ENCODE measurements at places on chromosomes 11 and 22. TPM values are rescaled to one million over a fixed set of nuclear protein-coding genes. Genes with fewer than 3 reads are reported as not detected.
A peak's percentile ranks its signal among the peaks of the same experiment; 100 is the strongest.

The SEC14L2 gene
- total RNA-seq: 4.8 TPM

The RFPL2 gene
- total RNA-seq: 0.41 TPM

The MMP12 gene
- not detected for total RNA-seq

The BTG4 gene
- 0.30 TPM for total RNA-seq

The FOSL1 gene
- total RNA-seq: 6.0 TPM

The TRPM5 gene
- total RNA-seq: not detected

GRCh38 chr11:69534166-69534530, 52.7 kb downstream of the LINC01488 start:
- DNase-seq: no peak

DNA sequence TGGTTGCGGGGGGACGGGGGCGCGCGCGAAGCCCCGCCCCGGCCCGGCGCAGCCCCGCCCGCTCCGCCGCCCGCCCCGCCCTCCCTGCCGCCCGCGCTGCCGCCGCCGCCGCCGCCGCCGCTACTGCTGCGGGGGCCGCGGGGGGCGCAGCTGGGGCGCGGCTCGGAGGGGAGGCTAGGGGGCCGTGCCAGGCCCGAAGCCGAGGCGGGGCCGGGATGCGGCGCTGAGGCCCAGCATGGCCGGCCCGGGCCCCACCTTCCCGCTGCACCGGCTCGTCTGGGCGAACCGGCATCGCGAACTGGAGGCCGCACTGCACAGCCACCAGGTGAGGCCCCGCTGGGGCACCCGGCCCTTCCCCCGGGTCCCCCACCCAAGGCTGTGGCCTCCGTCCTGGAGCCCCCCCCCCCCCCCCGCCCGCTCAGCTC, at the start of gene ANKRD13D:
TSS of gene ANKRD13D (plus strand) at position 78 of the 425 bp plus-strand sequence. CDS start at position 236, 158 bp downstream.
- DNase-seq: no peak

DNA sequence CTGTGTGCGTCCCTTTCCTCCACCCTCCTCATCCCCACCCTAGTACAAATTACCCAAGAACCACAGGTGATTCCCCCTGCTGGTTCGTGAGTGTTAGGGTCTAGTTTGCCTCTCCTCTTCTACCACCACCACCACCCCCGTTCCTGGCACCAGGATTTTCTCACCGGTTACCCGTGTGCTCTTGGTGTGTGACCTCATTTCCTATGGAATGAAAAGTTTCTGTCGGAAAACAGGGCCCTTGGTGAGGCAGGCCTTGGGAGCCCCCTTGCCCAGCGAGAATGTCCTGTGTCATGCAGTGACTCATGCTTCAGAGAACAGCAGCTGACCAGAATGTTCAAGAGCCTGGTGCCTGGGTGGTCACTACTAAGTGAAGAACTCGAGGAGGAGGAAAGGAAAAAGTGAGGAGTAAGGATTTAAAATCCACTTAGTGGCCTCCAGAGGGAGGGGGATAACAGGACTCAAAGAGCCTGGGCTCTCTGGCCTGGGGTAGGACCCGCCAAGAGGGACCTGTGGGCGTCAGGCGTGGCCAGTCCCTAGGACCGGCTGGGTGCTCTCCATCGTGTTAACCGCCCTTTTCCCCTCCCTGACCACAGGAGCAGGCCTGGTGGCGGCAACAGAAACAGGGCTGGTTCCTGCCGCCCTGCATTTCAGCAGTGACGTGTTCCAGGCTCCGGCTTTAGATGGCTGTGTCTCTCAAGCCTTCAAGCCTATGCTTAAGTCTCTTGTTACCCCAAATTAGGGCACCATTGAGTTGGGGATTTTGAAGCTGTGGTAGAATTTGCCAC, 30.2 kb downstream of the C22orf31 start:
- no peak for DNase-seq

DNA sequence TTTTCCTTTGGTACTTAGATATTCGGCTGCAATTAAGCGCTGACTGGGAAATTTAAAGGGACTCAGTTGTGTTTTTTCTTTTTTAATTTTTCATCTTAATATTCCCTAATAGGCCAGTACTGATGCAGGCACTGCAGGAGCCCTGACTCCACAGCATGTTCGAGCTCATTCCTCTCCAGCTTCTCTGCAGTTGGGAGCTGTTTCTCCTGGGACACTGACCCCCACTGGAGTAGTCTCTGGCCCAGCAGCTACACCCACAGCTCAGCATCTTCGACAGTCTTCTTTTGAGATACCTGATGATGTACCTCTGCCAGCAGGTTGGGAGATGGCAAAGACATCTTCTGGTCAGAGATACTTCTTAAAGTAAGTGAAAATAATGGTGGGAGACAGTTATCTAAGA, 3.8 kb downstream of the YAP1 start:
- no peak for DNase-seq

DNA sequence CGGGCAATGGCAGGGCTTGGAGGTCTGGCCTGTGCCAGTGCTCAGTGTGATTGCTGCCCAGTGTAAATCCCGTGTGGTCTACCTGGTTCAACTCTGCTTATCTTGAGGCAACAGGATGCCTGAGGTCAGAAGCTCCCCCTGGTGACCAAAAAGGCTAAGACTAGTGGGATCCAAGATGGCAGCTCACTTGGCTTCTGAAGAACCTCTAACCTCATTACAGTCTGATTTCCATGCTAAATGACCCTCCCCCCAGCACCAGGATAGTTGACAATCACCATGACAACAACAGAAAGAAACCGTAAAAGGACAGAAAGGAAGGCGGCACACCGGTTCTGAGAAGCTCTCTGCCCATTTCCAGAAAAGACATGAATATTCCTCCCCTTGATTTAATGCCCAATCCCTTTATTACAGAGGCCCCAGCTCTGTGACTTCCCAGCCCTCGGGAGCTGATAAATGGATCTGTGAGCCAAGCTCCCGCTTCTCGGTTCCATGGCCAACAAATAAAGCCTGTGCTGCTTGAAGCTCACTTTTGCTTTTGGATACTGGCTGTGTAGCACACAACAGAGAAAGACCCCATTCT, 398.4 kb downstream of the CTTN start:
- DNase-seq: no peak

DNA sequence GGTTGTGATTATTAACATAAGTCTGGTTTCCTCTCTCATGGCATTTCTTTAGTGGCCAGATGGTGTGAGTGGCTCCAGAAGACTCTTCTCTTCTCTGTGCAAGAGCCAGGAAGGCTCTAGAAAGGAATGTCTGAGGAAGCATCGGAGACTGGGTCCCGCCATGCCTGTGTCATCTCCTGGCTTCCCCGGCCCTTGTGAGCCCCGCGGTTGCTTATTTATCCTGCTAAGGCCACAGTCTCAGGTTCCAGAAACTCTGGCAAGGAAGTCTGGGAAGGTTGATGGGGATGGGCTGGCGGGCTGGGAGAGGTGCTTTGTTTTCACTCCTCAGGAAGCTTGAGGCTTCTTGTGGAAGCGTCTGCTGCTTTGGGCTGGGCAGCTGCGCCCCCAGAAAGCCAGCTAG, 18.9 kb downstream of the BCR start:
- no peak for DNase-seq

- no peak for DNase-seq
Observed at GRCh38 chr22:27445881-27446280, 355.7 kb downstream of the MN1 start.

DNA sequence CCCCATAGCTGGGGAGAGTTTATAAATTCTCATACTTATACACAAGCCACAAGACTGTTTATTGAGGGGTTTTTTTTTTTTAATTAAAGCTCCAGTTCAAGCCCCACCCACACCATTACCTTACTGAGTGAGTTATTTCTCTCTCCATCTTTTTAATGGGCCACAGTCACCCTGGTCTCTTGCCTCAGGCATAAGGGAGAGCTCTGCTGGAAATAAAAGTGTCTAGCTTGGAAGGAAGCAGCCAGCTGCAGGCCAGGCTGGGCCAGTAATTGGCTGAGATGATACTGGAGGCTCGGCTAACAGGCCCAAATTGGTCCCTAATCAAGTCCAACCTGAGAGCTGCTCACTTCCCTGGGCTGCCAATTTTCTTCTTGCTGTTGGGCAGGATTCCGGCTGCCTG, 174.1 kb downstream of the INSC start:
- DNase-seq: no peak

DNA sequence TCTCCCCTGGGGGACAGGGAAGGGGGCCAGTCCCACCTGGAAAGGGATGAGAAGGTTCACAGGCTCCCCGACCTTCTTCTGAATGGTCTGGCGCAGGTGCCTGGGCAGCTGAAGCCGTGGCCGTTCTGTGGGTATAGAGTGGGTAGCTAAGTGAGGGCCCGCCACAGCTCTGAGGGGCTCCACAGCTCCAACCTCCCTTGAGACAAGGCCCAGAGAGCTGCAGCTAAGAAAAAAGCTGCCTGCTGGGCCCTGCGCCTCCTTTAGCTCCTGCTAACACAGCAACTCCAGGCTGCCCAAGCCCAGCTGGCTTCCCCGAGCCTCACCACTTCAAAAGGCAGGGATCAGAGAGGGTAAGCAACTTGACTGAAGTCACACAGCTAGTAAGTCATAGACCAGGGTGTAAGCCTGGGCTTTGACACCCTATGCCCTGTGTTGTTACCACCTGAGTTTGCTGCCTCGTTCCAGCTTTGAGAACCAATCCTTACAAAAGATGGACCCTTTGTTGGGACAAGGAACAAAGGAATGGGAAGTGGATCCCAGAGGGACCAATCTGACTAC, 18.5 kb downstream of the MYBPC3 start:
- no peak for DNase-seq

- DNase-seq: no peak
Observed at GRCh38 chr11:12884751-12885318, 124.3 kb upstream of the RASSF10 start.

GRCh38 chr11:66592457-66593302, at the start of the genes CCDC87 and CCS:
TSS of gene CCDC87 (minus strand) at chr11:66593063. CDS start at chr11:66593015, 48 bp downstream.
TSS of gene CCS (plus strand) at chr11:66593185. CDS start at chr11:66593262, 77 bp downstream.
- peak; percentile 99 for DNase-seq

GRCh38 chr11:95708681-95709080, 80.9 kb downstream of the FAM76B start:
- no peak for DNase-seq

- DNase-seq: no peak
Observed at GRCh38 chr22:32518381-32518780, 43.8 kb downstream of the FBXO7 start.

- DNase-seq: no peak
Observed at GRCh38 chr11:13280092-13280722, 2.6 kb downstream of the BMAL1 start.

GRCh38 chr11:125957618-125958332, 11.9 kb downstream of the VSIG10L2 start:
- no peak for DNase-seq

GRCh38 chr11:33687733-33688479, 12.7 kb downstream of the C11orf91 start:
- no peak for DNase-seq

- DNase-seq: no peak
Observed at GRCh38 chr11:12467610-12468009, 90.2 kb downstream of the PARVA start.
